ENCODE measurements at places on chromosomes 1 and 21. TPM values are rescaled to one million over a fixed set of nuclear protein-coding genes. Genes with fewer than 3 reads are reported as not detected.

DNA sequence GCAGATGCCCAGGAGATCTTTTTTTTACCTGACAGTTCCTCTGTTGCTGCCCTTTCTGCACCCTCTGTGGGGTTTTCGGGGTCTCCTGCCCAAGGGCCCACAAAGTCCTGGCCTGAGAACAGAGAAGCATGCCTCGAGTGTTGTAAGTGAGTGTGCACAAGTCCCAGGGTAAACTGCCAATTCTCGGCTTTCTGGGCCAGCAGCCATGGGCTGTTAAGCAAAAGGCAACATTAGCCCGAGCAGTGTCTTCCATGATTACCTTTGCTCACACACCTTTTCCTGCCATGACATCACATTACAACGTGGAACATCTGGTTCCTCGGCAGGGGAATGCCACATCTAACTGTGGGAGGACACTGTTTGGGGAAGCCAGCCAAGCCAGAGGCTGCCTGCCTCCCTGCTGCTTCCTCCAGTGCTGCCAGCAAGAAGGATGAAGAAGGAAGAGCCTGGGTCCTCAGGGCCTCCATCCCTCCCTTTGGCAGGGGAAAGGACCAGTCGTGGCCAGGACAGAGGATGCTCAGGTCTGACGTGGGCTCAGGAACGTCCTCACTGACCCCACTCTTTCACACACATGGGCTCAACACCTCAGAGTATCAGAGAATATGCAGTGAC, 485.9 kb downstream of the OMA1 start:
- no peak for ATAC-seq

DNA sequence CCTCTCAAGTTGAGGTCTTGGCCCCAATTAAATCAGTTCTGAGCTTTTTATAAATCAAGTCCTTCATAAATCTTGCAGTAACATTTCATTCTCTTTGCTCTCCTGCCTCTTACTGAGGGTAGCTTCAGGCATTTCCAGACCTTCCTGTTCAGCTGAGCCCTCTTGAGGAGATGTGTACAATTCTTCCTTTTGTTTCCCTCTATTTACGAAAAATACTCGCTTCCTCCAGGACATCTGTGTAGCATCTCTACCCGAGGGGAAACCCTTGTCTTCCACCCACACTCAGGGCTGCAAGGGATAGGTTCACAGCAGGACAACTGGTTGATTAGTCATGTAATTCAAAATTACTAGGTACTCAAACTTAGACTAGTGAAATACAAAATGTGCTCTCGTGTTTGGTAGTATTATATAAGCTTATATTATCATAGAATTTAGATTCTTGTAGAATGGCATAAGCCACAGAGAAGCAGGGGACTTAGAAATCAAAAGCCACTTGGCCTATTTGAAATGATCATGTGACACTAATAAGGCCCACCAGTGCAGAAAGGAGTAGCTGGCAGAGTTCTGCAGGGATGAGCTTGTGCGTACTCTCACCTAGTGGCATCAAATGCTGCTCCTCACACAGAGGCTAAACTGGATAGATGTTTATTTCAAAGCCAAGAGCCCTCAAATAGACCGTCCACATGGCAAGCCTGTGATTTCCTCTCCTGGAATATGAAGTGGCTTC, 126.7 kb downstream of the GDAP2 start:
- no peak for ATAC-seq

The RIMS3 gene
- 4.4 TPM for total RNA-seq

The BRDT gene
- not detected for total RNA-seq

The PGLYRP3 gene
- total RNA-seq, result not detected

The PRELP gene
- 149 TPM for total RNA-seq

- no peak for ATAC-seq
Observed at GRCh38 chr1:21308330-21308729, 18.1 kb upstream of the ECE1 start.

GRCh38 chr1:221915764-221916163, 173.9 kb upstream of the DUSP10 start:
- no peak for ATAC-seq

The MX1 gene
- total RNA-seq, result 29.1 TPM

DNA sequence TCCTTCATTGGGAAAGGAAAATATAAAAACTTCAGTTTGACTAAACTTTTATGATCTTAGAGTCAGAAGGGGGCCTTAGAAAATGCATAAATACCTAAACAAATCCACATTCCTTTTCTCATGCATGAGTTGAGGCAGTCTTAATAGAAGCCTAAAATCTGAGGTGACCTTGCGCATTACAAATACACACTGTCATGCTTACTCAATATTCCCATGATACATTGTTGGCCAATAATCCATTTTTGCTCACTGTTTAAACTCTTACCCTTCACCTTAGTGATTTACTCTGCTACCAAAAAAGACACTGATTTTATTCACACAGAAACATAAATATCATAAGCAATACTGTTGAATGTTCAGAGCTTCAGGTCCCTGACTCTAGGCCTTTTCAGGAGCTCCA, 19.1 kb upstream of the TMCO1 start:
- no peak for ATAC-seq

The TNNI3K gene
- 3.9 TPM for total RNA-seq

The CHODL gene
- total RNA-seq, result 3.5 TPM
